Activated CD8-positive, alpha-beta memory T cell treated with anti-CD3 and anti-CD28 coated beads for 1 hour (primary cell): ENCODE measurements at places on chromosomes 2 and 18.

DNA sequence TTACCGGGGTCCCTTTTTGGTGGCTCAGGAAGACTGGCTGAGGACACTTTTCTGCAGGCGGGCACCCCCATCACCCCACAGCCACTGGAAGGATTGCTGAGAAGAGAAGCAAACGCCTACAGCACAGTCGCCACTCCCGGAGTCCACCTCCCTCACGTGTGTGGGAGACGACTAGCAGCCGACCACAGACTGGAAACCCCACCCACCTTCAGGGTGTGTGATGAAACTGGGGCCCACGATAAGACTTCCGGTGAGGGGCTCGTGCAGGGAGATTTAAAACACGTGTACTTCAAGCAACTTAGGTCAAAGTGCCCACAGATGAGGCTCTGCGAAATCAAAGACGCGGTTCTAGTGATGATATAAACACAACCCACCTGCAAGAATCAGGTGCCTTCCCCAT lies 26.3 kb downstream of the MBP start:
- DNase-seq, result peak; percentile 62

GRCh38 chr2:150606380-150607060 lies 119.1 kb upstream of the RND3 start:
- no peak for DNase-seq

- DNase-seq, result no peak
These were observed 297.7 kb upstream of the RAB6C start for GRCh38 chr2:129681788-129682187.

- no peak for DNase-seq
These were observed 94.2 kb downstream of the CD8B2 start for GRCh38 chr2:106581328-106581727.

GRCh38 chr2:14125624-14126293 lies 506.8 kb upstream of the LRATD1 start:
- no peak for DNase-seq

DNA sequence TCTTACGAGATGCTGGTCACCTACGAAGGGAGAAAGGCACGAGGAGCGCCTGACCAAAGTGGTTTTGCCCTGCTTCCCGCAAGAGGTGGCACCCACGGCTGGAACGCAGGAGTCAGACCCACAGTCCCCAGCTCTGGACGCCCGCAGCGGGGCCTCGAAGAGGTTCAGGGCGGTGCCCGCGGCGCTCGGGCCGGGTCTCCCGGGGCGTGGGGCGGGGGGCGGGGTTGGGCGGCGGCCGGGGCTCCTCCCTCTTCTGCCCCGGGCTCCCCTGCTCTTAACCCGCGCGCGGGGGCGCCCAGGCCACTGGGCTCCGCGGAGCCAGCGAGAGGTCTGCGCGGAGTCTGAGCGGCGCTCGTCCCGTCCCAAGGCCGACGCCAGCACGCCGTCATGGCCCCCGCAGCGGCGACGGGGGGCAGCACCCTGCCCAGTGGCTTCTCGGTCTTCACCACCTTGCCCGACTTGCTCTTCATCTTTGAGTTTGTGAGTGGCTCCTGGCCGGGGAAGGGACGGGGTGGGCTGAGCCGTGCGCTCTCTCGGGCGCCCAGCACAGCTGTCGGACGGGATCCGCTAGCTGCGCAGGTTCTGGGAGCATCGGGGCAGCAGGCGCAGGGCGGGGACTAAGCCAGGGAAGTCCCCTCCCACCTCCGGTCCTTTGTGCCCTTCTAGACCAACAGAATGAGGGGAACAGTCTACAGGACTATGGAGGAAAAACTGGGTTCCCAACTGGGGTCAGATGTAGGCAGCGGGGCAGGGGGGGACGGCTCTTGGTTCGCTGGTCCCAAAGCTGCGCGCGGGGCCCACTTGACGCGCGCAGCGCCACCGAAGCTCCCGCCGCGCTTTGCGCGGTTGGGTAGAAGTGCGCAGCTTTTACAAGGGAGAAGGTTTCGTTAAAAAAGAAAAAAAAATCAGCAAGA lies at the start of gene MAL:
MAL (plus strand) TSS at position 303 of the 914 bp plus-strand sequence; CDS start at position 388, 85 bp downstream.
- peak; percentile 32 for DNase-seq

DNA sequence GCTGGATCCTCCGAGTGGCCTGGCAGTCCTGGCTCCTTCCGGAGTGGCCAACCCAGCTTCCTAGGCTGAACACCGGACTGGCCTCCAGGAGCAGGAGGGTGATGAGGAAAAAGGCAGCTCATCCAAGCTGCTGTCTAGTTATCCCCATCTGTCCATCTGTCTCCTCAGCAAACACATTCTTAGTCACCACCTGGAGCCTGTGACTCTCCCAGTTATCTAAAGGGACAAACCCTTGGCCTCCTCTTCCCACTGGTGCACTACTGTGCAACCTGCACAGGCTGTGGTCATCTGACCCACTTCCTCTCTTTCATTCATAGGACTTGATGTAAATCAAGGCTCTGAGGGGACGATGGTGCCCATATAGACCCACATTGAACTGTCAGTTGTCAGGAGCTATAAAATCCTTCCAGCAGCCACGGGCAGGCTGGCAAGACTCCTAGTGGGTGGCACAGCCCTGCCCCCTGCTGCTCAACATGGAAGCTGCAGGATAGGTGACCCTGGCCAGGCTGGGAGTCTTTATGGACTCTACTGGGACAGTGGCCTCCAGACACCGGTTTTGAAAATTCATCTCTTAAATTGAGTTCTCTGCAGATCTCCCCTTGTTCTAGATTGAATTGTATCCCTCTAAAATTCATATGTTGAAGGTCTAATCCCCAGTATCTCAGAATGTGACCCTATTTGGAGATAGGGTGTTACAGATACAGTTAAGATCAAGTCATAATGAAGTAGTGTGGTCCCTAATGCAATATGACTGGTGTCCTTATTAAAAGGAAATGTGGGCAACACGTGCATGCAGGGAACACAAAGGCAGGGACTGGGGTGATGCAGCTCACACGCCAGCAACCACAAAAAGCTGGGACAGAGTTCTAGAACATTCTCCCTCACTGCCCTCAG lies 29.3 kb upstream of the DUSP2 start:
- peak; percentile 72 for DNase-seq
